SK-N-MC (cell line): ENCODE measurements at places on chromosomes 5 and 9.
A peak's percentile ranks its signal among the peaks of the same experiment; 100 is the strongest.

GRCh38 chr9:3177936-3178335 lies 334.0 kb upstream of the PUM3 start:
- DNase-seq, result no peak

DNA sequence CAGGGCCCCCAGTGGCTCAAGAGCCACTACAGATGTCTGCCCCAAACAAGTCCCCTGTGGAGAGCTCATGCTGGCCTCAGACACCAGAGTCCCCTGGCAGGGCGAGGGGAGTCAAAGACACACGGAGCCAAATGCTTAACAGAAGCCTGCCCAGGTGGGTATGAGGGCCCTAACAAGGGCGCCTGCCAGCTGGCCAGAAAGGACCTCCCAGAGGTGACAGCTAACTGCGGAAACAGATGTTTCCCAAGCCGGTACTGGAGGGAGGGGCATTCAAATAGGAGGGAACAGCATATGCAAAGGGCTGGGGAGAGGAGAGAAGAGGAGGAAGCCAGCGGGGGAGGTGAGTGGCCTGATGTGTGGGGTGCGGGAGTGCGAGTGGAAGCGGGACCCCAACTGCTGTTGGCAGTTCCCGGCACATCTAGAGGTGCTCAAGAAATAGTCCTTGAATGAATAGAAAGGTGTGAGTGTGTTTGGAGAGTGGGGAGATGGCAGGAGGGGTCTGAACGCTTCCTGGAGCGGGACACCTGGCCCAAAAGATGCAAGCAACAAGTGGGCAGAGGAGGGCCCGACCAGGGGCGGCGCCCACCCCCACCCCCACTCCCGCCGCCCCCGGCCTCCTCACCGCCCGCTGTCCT lies 824 bp downstream of the MXD3 start:
- no peak for DNase-seq

DNA sequence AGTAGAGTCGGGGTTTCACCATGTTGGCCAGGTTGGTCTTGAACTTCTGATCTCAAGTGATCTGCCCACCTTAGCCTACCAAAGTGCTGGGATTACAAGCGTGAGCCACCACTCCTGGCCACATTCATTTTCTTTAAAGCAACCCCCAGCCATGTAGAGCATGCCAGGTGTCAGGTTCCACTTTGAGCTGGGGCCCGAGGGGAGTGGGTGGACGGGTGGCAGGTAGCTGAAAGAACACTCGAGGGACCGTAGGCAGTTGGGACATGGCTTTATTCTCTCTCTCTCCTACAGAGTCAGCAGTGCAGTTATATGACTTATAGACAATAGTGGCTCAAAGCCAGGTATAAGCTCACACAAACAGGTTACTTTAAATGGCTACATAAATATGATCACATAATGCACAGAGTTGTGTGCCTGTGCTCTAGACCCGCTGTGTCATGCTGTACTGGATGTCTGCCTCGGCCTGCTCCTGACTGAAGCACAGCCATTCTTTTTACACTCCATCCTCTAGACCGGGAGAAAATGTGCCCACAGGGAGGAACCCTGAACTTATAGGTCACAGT lies 60.5 kb upstream of the FAM120A start:
- no peak for DNase-seq

DNA sequence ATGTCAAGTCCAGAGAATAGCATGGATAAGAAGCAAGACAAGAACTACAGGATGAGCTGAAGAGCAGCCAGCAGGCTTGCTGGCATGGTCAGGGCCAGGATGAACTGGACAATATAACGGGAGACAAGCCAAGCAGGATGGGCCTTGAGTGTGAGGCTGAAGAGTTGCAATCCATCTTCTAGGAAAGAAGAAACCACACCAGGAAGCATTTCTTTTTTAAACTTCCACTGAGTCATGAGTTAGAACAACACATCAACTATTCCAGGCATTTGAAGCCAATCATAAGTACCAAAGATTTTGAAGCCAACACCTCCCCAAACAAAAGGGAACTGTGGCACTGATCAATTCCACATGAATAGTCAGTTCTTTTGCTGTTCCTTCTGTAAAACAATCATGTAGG lies 27.3 kb downstream of the SLC31A2 start:
- DNase-seq, result no peak

DNA sequence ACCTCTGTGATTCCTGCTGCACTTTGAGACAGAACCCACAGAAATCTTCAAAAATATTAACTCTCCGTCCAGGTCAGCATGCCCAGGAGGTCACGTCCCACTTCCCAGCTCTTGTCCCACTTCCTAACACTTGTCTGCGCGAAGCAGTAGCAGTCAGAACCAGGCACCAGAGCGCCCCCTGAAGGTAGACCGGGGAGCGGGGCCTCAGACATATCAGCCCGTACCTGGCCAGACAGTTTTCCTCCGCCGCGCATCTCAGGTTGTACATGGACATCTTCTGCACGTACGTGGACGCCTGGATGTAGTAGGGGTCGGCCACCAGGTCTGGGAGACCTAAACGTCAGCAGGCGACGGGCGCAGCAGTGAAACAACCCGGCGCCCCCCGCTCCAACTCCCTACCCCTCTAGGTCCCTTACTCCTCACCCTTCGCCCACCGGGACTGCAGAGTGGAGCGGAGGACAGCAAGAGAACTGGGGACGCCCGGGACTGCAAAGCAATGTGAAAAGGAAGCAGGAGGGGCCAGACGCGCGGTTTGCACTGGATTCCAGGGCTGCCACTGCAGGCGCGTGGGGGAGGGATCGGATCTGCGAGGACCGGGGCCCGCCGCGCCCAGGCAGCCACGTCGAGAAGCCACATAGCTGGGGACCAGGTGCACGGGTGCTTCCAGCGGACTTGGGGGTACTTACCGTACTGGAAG lies 1.2 kb downstream of the LOX start:
- DNase-seq, result peak; percentile 32

DNA sequence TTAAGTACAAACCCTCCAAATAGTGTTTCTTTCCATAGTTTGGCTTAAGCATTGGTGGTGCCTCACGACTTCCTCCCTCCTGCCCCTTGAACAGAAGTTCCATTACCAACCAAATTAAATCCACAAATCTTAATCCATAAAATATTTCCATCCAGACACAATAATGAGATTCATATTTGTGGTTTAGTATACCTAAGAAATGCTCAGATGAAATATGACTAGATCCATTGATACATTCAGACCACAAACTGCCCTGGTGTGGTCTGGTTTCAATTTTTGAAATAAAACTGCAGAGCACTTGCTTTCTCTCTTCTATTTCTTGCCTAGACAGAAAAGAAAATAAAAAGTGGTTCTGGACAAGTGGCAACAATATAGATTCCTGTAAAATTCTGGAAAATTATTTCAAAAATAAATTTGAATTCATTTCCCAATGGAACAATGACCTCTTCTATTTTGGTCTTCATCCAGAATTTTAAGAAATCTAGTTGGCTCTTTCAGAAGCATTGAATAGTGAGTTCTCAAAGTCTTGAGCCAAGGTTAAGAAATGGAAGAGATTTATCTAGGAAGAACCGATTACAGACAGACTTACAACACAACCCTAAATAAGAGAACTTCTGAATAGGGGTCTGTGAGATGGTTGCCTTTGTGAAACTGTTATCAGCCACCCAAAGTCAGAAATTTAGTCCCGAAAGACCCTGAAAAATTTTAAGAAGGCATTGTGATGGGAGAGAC lies 14.0 kb downstream of the TNC start:
- DNase-seq, result no peak

GRCh38 chr9:81150016-81150625 lies 539.2 kb downstream of the TLE1 start:
- no peak for DNase-seq

DNA sequence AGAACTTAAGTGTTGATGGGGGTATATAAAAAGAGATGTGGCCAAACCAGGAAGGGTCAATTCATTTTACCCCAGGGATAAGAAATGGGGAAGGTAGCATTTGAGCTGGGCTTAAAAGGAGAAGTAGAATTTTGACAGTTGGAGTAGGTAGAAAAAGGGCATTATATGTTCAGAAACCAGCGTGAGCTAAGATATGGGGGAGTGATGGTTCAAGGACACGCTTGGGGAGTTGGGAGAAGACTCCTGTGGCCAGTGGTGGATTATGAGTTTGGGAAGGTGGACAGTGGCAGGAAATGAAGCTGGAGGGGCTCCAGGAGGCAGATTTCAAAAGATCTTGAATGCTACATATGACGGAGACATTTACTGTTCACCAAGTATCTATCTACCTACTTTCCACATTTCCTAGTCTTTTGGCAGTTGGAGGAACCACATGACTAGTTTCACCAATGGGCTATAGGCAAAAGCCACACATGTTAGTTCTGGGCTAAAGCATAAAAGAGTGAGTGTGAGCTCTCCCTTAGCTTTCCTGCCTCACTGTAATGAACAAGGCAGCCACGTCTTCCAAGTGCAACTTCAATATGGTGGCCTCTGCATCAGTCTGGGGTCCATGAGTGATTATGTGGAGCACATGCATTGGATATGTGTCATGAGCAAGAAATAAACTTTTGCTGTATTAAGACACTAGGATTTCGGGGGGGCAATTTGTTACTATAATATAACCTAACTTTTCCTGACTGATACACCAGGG lies 15.7 kb upstream of the GSN start:
- DNase-seq, result no peak

DNA sequence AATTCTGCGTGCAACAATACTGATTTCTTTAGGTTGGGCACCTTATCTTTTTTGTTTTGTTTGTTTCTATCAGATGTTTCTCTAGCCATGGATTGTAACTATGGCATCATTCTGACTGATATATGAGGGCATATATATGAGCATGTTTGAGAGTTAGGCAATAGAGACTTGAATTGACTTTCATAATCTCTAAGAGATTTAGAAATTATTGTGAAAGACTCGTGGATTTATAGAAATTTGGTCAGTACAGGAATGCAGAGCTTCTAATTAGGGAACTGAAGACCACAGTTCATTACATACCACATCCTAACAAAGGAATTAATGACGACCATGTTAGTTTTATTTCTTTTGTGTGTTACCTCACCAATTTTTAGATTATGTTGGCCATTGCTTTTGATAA lies 546.0 kb upstream of the GRAMD2B start:
- DNase-seq, result no peak

DNA sequence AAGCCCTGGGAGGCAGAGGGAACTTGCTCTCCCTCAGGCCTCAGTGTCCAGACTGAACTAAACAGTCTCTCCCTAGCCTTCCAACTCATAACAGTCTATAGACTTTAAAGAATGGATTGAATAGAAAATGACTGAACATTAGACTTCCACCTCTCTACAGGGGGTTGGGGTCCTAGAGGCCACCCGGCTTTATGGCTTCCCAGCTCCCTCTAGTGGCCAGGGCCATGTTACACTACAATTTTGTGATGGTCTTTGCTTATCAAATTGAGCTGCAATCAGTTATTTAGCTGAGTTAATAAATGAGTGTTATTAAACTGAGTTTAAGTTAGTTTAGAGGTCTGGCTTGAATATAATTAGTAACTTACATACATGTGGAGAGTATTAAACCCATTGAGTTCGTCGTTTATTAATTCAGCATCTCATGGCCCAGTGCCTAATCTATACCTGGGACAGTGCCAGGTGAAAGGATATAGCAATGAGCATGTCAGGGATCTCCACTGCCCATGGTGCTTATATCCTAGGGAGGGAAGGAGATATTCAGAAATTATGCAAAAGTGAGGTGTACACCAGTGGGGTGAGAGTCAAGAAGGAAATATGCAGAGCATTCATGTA lies 105.2 kb downstream of the SH3TC2 start:
- no peak for DNase-seq

DNA sequence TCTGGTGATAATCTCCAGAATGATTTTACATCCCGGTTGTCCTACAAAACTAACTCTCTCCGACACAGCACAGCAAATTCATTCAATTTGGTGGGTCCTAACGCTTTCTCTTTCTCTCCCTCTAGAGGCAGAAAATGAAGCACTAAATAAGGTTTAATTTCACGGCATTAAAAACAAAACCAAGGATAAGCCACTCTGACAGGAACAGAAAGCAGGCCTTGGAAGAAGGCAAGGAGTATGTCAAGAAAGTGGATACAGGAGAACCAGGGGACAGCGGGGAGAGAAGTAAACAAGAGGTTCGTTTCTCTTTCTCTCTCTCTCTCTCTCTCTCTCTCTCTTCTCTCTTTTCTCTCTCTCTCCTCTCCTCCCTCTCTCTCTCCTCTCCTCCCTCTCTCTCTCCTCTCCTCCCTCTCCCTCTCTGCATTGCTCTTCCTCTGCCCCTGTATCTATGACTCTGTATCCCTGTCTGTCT lies 49.8 kb downstream of the EBF1 start:
- no peak for DNase-seq

GRCh38 chr5:131373265-131373664 lies 109.4 kb downstream of the CDC42SE2 start:
- DNase-seq, result no peak

GRCh38 chr5:172540099-172540870 lies 86.0 kb upstream of the SH3PXD2B start:
- no peak for DNase-seq

- no peak for DNase-seq
Measured at GRCh38 chr5:75018805-75019587, 33.4 kb downstream of the GCNT4 start.

DNA sequence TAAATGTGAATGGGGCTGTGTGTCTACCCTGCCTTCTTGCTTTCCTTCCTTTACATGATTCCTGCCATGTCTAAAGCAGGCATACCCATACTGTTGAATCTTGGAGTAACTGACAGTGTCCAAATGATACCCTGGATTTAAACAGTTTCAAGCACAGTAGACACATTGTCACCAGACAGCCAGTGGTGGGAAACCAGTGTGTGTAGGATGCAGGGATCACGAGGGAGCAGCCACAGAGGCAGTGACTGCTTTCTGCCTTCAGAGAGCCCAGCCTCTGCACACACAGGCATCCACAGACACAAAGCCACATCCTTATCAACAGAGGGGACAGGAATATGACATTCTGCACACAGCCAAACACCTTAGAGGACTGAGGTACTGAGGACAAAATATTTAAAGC lies 184.2 kb upstream of the TBCA start:
- no peak for DNase-seq

- no peak for DNase-seq
Measured at GRCh38 chr5:58961631-58962280, 378.9 kb downstream of the RAB3C start.

GRCh38 chr5:132474131-132474723 lies 16.3 kb downstream of the IRF1 start:
- no peak for DNase-seq

- no peak for DNase-seq
Measured at GRCh38 chr9:88041447-88041846, 67.1 kb upstream of the CDK20 start.

GRCh38 chr9:84781458-84781857 lies 111.9 kb downstream of the NTRK2 start:
- DNase-seq, result no peak

DNA sequence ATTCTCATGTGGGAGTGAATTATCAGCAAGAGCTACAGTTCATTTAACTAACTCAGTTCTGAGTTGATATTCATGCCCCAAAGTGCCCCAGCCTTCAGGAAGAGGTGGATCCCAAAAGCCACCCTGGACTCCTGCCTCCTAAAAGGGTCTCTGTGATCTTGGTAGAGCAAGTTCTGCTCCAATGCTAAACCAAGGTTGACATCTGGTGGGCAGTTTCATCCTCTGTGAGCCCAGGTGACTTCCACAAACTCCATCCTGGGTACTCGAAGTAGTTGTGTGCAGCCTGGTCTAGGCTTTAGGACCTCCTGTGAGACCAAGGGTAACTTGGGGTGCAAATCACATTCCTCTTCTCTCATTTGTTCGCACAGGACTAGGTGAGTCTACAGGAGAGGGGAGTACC lies 816.8 kb downstream of the MTRR start:
- no peak for DNase-seq
